SW480 (cell line): ENCODE measurements at places on chromosomes 4 and X.

GRCh38 chrX:134936542-134936941 lies 54.2 kb upstream of the SMIM10 start:
- DNase-seq, result no peak

GRCh38 chr4:126986828-126987227 lies 645.9 kb upstream of the INTU start:
- no peak for DNase-seq

DNA sequence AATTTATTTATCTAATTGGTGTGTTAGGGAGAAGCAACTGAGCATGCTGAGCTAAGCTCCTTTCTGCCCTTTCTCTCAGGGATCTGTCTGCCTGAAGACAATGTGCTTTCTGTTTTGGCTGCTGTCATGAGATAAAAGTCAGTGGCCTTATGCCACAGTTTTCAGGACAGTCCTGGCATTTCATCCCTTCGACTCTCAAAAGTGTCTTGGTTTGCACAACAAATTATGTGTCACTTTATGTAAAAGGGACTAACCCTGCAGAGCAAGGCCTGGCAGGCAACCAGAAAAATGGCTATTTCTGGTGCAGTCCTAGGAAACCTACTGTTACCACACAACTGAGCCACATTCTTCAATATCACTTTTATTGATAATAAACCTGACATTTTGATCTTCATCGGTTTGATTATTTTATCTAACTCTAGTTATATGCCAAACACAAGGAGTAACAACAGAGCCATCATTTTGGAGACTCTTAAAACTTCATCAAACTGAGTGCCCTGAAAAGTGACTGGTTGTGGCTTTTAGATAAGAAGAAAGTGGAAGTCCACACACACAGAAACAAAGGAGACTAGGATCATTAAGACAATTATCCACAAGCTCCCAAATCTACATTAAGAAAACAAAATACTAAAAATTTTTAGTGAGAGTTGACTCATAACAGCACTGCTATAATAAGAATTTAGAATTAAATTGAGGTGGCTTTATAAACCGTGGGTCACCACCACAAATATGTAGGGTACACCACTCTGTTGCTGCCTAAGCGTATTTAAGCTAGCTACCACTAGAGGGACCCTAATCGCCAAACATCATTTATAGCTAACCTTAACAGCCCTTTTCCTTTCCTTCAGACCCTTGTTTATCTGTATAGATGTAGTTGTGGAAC lies 95.9 kb upstream of the PTPN13 start:
- DNase-seq, result peak; percentile 68

- DNase-seq, result no peak
Observed at GRCh38 chr4:62439051-62439450, 1238.9 kb downstream of the ADGRL3 start.

DNA sequence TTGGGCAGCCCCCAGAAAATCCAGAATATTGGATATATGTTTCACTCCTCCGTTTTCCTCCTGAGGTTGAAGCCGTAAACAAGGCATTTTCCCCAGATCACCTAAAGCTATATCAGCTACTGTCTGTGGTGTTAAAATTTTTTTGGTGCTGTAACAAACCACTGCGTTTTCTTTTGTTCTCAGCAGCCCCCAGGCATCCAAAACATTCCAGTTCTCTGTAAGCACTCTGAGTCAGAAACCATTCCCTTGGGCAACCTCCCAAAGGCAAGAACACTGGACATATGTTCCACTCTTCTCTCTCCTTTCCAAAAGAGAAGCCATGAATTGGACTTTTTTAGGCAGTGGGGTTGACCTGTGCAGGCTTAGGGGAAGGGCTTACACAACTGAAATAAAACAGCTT lies 310.9 kb downstream of the MID1IP1 start:
- no peak for DNase-seq

DNA sequence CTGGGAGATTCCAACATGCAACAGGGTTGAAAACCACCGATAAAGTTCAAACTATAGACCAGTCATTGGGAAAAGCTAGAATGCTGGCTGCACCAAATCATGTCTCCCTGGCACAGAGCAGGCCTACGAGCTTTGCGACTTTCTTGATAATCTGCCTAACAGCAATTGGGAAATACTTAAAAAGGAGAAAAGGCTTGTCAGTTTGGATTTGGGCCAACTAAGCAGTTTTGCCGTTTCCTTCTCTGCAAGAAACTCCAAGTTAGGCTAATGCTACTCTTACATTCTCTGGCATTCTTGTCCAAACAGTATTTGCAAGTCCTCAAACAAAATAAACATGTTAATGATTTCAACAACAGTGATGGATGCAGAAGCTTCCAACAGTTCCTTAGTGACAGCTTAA lies 87.9 kb downstream of the PDK3 start:
- DNase-seq, result no peak

GRCh38 chr4:148795156-148795864 lies 353.1 kb upstream of the NR3C2 start:
- DNase-seq, result peak; percentile 9

DNA sequence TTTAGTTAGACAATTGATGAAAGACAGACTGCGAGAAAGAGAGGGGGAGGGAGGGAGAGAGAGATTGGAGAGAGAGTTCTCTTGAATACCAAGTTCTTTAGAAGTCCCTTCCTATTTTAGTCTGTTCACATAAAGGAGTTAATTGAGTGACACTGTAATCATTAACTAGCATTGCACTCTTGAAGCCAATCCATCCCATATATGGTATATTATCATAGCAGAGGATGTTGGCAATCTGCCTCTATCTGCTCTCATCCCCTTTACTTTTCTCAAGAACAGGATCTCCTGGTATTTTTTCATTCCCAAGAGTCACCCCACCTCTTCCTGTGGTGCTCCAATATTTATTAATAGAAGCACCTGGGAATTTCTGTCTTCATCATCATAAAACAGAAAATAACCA lies 959.6 kb upstream of the NDST4 start:
- no peak for DNase-seq
